GM12891 (cell line): ENCODE measurements at places on chromosomes 2 and 18.
A peak's percentile ranks its signal among the peaks of the same experiment; 100 is the strongest.

DNA sequence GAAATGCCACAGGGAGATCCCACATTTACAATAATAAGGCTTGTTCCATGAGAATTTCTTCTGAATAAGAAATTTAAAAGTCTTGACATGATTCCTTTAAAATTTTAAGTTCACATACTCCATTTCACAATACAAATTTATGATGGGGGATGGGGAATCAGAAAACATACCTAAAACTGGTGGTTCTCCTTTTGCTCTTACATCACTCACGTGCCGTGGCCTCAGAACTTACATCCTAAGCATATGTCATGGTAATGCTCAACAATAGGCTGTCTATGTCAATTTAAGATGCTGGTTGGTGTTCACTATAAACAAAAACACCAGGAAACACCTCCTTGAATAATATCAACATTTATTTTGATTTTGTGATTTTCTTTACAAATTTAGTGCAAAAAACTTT, 12.8 kb downstream of the UPP2 start:
- no peak for DNase-seq

DNA sequence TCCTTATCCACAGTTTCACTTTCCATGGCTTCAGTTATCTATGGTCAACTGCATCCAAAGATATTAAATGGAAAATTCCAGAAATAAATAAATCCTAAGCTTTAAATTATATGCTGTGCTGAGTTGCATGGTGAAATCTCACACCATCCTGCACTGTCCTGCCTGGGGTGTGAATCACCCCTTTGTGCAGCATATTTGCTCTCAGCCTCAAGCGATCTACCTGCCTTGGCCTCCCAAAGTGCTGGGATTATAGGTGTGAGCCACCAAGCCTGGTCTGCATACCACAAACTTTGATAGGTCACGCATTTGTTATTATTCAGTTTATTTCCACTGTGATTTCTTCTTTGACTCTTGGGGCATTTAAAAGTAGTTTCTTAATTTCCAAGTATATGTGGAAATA, 117.2 kb downstream of the SPIRE1 start:
- DNase-seq = no peak

DNA sequence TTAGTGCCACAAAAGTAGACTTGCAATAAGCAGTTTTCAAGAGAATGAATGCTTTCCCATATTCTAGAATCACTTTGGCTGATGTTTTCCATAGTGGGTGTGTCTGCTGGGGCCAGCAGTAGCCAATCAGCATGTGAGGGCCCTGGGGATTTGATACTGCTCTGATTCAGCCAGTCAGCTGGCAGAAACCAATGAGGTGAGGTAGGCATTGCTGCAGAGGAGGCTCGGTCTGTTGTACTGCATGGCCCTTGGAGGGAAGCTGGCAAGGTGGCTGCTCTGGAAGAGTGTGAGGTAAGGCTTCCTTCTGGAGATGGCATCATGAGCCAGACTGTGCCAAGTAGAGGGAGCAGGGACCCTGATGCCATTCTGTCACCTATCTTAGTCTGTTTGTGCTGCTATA, 22.7 kb downstream of the TMEM87B start:
- DNase-seq = no peak

DNA sequence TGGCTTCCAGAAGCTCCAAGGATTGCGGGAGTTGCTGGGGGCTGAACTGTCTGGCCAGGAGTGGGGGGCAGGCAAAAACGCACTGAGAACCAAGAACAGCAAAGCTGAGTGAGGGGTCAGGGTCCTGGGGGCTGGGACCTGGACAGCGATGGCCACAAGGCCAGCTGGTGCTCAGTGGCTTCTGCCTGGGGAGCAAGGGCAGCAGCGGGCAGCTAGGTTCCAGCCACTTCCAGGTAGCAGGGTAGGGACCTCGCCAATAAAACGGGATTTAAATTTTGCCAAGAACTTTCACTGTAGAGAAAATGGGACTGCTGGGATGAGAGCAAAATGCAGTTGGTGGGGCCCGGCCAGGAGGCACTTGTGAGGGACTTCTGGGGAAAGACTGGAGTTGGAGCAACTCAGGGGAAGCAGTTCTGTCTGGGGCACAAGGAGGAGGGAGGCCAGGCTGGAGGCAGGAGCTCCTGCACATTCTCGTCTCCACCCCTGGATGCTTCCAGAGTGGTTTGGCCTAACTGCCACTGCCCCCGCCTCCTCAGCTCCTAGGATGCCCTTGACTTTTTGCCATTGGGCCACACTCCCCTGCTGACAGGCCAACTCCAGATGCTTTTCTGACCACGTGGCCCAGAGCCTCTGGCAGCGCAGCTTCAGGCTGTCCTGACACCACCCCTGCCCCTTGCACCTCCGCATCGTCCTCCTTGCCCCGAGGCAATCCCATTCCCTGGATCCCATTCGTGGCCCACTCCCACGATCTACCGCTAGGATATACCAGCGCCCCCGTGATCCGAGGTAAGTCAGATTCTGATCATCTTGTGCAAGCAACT, 5.5 kb upstream of the CCDC74A start:
- DNase-seq = no peak

DNA sequence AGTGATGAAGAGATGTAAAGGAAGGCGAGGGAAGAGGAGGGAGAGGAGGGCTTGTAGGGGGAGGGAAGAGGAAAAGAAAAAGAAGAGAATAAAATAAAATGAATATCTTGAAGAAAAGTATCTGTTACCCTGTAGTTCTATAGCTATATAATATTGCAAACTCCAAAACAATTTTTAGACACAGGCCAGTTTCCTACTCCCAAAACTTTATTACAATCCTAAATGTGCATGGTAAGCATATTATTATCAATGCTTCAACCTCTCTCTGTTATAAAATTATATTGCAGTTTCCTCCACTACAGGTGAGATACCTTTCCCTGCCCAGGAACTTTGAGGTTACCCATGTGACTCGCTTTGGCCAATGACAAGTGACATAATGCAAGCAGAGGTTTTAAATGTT, 1351.6 kb upstream of the NRXN1 start:
- DNase-seq = no peak

DNA sequence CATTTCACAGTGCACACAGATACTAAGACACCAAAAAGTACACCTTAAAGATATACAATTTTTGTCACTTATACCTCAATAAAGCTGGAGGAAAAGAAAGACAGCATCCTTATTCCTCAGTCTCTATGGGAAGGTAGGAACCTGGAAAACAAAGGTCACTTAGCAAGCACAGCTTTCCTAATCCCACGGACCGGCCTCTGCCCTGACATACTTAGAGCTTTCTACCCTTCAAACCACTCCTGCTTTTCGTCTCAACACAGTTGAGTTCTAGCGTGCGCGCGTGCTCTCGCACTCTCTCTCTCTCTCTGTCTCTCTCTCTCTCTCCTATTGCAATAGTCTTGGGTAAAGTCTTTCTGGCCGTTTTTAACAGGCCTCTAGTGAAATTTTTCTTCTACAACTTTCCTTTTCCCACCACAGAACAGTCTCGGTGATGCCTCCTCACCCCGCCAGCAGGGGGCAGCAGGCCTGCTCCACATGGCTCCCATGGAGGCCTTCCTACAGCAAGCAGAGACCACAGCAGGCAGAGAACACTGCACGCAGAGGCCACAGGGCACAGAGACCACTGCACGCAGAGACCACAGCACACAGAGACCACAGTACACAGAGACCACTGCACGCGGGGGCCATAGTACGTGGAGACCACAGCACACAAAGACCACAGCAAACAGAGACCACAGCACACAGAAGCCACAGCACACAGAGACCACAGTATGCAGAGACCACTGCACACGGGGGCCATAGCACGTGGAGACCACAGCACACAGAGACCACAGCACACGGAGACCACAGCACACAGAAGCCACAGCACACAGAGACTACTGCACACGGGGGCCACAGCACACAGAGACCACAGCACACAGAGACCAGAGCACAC, 106.9 kb downstream of the FBXO15 start:
- DNase-seq = peak; percentile 42

- DNase-seq = no peak
These were observed 56.5 kb upstream of the CREB1 start for GRCh38 chr2:207473049-207473930.

- no peak for DNase-seq
These were observed 625 bp downstream of the LYPD6 start for GRCh38 chr2:149331023-149331400.

GRCh38 chr18:22149710-22150109, 19.7 kb upstream of the GATA6 start:
- DNase-seq = no peak

- no peak for DNase-seq
These were observed 80.1 kb upstream of the NPAS2 start for GRCh38 chr2:100739735-100740432.

GRCh38 chr2:240926516-240927389, 20.6 kb downstream of the CROCC2 start:
- no peak for DNase-seq

DNA sequence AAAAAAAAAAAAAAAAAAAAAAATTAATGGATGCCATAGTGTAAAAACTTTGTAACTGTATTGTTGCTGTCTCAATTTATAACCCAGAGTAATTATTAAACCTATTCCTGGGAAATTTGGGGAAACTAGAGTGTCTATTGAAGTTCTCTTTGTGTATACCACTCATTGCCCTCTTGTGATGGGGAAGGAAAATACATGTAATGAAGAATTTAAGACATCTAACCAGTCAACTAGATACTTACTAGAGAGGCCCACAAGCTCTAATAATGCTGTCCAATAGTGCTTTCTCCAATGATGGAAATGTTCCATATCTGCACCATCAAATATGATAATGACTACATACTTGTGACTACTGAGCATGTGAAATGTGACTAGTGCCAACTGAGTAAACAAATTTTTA, 168.5 kb upstream of the SLC39A10 start:
- DNase-seq = no peak

- no peak for DNase-seq
These were observed 80.5 kb upstream of the SIX2 start for GRCh38 chr2:45089554-45090261.

GRCh38 chr2:35428548-35428947, 927.0 kb upstream of the CRIM1 start:
- peak; percentile 2 for DNase-seq

- DNase-seq = no peak
These were observed 41.7 kb downstream of the TEX44 start for GRCh38 chr2:231634412-231634811.

GRCh38 chr2:219124381-219125110, 36.1 kb downstream of the NHEJ1 start:
- DNase-seq = no peak

DNA sequence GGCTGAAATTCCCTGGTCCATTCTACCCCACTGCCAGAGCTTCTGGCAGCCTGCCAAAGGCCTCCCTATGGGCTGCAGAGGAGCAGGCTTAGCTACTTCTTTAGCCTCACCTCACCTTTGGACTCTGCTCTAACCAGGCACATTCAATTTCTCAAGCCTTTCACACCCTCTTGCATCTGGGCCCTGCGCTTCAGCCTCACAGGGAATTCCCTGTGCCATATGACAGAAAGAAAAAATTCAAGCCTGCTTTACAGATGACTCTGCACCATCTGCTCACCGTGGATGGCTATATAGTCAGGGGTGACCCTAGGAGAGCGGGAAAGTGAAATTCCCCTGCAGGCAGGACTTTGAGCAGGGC, 62.5 kb downstream of the REEP1 start:
- DNase-seq = no peak

GRCh38 chr18:22193466-22193865, 24.1 kb downstream of the GATA6 start:
- no peak for DNase-seq

DNA sequence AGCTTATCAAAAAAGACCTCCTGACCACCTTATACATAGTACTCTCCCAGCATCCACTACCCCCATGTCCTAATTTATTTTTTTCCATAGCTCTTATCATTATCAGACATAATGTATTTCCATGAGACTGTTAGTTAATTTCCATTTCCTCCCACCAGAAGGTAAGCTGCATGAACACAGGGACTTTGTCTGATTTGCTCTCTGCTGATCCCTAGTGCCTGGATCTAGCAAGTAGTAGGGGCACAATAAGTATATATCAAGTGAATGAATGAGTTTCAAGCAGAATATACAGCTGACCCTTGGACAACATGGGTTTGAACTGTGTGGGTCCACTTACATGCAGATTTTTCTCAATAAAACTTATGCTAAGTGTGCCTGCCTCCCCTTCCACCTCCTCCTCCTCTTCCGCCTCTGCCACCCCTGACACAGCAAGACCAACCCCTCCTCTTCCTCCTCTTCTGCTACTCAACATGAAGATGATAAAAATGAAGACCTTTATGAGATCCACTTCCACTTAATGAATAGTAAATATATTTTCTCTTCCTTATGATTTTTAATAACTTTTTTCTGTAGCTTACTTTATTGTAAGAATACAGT, 53.8 kb downstream of the CTAGE1 start:
- no peak for DNase-seq

- peak; percentile 83 for DNase-seq
These were observed at the start of gene CAB39 for GRCh38 chr2:230712443-230713330. CAB39 (plus strand) TSS chr2:230712842; CDS start chr2:230760002, 47,160 bp downstream.

DNA sequence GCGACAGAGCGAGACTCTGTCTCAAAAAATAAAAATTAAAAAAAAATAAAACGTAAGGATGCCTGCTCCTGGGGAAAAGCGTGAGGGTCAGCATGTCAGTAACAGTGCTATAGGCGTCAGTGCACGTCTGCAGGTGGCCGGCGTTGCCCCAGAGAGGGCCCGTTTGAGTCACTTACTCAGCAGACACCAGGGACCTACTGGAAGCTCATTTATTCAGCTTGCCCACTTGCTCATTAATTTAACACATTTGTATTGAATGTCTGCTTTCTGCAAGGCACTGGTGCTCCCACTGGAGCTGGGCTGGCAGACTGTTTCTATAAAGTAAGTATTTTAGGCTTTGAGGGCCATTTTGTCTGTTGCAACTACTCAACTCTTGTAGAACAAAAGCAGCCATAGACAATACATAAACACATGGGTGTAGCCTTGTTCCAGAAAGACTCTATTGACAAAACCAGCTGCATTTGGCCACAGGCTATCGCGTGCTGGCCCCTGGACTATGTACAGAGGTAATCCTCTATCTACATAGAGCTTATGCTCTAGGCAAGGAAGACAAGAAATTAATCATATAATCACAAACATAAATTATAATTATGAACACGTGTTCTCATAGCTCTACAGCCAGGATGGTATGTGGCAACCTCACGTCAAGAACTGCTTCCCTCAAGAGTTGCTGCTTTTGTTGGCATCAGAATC, 73.2 kb downstream of the KLHL29 start:
- DNase-seq = no peak

DNA sequence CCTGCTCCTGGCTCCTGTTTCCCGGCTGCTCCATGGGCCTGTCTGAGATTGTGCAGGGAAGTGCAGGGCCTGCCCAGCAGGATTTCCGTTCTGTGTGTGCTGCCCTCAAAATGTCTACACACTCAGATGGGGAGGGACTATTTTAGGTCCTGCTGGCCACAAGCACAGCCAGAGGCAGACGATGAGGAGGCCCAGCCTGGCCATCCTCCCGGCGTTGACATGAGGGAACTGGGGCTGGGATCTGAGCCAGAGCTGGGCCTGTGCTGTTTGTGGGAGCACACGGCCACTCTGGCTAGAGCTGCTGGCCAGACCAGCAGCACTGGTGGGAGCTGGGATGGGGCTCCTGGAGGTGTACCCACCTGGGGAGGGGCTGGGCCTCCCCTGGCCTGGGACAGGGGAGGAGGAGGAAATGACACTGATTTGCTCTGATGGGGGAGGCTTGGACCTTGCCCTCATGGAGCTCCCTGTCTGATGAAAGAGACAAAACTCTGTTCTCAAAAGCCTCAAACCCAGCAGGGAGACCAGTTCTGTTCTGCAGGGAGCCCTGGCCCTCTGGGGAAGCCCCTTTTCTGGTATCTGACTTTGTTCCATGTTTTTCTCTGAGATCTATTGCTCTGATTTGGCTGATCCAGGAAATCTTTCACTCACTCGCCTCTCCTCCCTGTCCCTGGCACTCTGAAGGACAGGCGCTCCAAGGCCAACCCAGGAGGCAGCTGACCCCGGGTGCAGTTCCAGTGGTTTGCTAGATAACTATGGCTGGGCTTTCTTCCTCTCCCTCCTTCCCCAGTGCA, 161.8 kb downstream of the DYSF start:
- no peak for DNase-seq
